ENCODE measurements at places on chromosomes 13 and 19. TPM values are rescaled to one million over a fixed set of nuclear protein-coding genes. Genes with fewer than 3 reads are reported as not detected.

Gene ZNF471
- 5.3 TPM for total RNA-seq

Gene CEACAM3
- total RNA-seq, result not detected

Gene ZGLP1
- 0.59 TPM for total RNA-seq

Gene CYSLTR2
- total RNA-seq, result 0.30 TPM

Gene NCAN
- total RNA-seq, result not detected

Gene PRODH2
- total RNA-seq, result not detected

Gene PSG7
- not detected for total RNA-seq

Gene MAU2
- 38.9 TPM for total RNA-seq

Gene CPAMD8
- 0.23 TPM for total RNA-seq

Gene ZNF714
- 7.8 TPM for total RNA-seq

Gene N4BP2L1
- 0.59 TPM for total RNA-seq

Gene C5AR1
- total RNA-seq, result under 0.01 TPM

Gene ZIM2
- total RNA-seq, result not detected

Gene IGFL2
- total RNA-seq, result 0.05 TPM

Gene KCTD4
- total RNA-seq, result 0.59 TPM

Gene CLEC17A
- total RNA-seq, result not detected

Gene C5AR2
- total RNA-seq, result not detected

Gene ZNF814
- total RNA-seq, result 7.2 TPM

Gene NLRP7
- not detected for total RNA-seq

Gene TEX101
- not detected for total RNA-seq

Gene LIM2
- not detected for total RNA-seq

Gene DCLK1
- total RNA-seq, result 4.5 TPM

Gene KL
- not detected for total RNA-seq

Gene IZUMO4
- total RNA-seq, result 0.89 TPM

Gene IL12RB1
- total RNA-seq, result under 0.01 TPM

Gene NEK5
- 0.59 TPM for total RNA-seq

Gene ANO8
- total RNA-seq, result 7.6 TPM

Gene HCN2
- total RNA-seq, result 1.2 TPM

Gene FGF22
- total RNA-seq, result not detected

Gene MATK
- total RNA-seq, result not detected

Gene LYPD3
- 0.09 TPM for total RNA-seq

Gene PRR12
- total RNA-seq, result 2.7 TPM

Gene KCTD15
- 60.5 TPM for total RNA-seq

Gene ZNF415
- total RNA-seq, result 9.9 TPM

Gene CCDC169
- 5.6 TPM for total RNA-seq

Gene C19orf67
- not detected for total RNA-seq

Gene ZNF563
- 5.6 TPM for total RNA-seq

Gene ZNF865
- 3.3 TPM for total RNA-seq

Gene ZNF433
- 4.2 TPM for total RNA-seq

Gene ZNF737
- 6.6 TPM for total RNA-seq

Gene DENND1C
- total RNA-seq, result not detected

Gene HIF3A
- 2.4 TPM for total RNA-seq

Gene ZNF677
- 18.7 TPM for total RNA-seq

Gene CBLC
- not detected for total RNA-seq

Gene LRCH1
- total RNA-seq, result 13.4 TPM

Gene TMEM86B
- 0.59 TPM for total RNA-seq

Gene GPC5
- total RNA-seq, result 0.30 TPM

Gene ZNF221
- 9.8 TPM for total RNA-seq

Gene IGLON5
- not detected for total RNA-seq

Gene CYP2F1
- total RNA-seq, result not detected

Gene ZNF784
- 4.2 TPM for total RNA-seq

Gene LYPD5
- 1.2 TPM for total RNA-seq

Gene TDRD12
- 0.28 TPM for total RNA-seq

All from smooth muscle cell of the umbilical artery (primary cell).